ENCODE measurements at places on chromosomes 3 and 15.
A peak's percentile ranks its signal among the peaks of the same experiment; 100 is the strongest.

GRCh38 chr15:66565741-66566144 lies at the start of gene LCTL:
LCTL (minus strand) TSS chr15:66565998; CDS start chr15:66565365, 633 bp downstream.
- DNase-seq: no peak

DNA sequence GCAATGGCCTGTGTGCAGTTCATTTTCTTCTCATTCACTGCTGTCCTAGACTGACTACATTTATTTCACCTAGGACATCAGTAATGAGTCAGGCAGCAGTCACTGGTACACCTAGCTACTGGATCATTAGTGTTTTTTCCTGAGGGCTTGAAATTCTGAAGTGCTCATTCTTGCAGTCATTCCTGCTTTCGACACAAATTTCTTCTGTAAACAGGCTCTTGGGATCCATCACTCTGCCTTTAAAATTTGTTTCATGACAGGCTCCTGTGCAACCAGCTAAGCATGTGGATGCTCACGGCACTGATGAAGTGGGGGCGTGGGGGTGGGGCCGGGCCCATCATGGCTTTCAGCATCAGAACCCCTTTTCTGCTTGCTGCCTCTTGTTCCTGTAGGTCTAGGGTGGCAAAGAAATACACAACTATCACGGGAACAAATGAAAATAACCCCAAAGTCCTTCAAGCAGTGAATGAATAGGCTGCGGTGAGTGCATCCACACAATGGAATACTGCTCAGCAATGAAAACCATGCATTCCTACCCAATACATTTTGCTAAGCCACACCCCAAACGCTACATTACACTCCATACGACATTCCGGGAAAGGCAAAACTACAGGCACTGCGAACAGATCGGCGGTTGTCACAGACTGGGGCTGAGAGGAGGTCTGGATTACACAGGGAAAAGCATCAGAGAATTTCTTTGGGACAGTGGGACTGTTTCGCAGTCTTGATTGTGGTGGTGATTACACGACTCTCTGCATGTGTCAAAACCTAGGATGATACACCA lies 9.3 kb upstream of the MELTF start:
- no peak for DNase-seq

GRCh38 chr15:25368850-25369249 lies 70.0 kb downstream of the UBE3A start:
- no peak for DNase-seq

GRCh38 chr15:75352186-75353080 lies 5.6 kb downstream of the NEIL1 start:
- no peak for DNase-seq

DNA sequence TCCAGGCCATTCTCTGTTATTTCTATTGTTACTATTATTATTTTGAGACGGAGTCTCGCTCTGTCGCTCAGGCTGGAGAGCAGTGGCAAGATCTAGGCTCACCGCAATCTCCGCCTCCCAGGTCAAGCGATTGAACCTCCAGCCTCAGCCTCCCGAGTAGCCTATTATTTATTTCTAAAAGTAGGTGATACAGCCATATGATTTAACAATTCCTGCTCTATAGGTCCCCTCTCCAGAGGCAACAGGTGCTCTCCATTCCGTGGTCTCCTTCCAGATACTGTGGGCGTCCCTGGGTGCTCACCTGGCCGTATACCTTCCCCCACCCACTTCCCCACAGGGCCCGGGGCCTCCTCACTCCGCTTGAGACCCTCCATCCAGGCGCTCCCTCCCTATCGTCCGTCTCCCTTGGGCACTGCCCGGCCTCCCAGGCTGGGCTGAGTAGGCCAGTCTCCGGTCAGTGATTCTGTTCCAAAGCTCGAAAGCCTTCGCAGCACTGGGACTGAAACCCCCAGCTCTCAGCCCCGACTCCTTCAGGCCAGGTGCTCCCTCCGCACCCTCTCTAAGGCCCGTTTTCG lies 708 bp upstream of the PTPN23 start:
- DNase-seq: no peak

GRCh38 chr3:118102737-118103136 lies 931.9 kb downstream of the IGSF11 start:
- no peak for DNase-seq

GRCh38 chr3:25564075-25564474 lies 100.6 kb downstream of the TOP2B start:
- DNase-seq: no peak

- no peak for DNase-seq
Measured at GRCh38 chr15:78715930-78716329, 74.9 kb upstream of the CHRNB4 start.

GRCh38 chr3:134809427-134810051 lies 14.5 kb downstream of the EPHB1 start:
- peak; percentile 86 for DNase-seq

- no peak for DNase-seq
Measured at GRCh38 chr3:151962352-151962751, 88.9 kb downstream of the SUCNR1 start.

DNA sequence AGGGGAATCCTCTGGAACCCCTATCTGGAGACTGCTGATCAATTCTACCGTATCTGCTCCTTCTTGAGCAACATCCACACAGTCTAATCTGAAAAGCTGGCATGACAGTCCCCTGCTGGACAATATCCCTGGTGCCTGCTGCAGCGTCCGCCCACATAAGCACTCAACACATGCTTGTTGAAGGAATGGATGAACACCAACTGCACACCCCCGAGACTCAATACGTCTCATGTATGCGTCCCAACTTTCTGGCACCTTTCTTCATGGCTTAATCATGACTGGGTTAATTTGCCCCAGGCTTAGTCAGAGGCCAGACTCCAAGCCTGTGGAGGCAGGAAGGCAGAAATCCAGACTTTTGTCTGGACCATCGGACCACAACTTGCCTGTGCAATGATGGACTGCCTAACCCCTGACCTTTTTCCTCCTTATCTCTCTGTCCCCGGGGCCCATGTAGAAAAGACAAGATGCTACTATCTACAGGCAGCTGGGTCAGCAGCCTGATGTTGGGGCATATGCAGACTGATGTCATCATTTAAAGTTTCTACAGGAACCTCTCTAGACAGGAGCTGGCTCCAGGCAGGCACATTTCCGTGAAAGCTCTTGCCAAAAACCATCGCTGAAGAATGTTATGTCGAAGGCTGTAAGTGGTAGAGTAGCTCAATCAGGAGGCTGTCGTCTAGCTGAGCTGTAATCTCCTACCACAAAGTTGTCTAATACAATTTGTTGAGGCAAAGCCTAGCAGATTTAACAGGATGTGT lies 114.1 kb upstream of the TPM1 start:
- no peak for DNase-seq

- DNase-seq: no peak
Measured at GRCh38 chr3:88997260-88997659, 110.2 kb upstream of the EPHA3 start.

GRCh38 chr3:12188328-12188648 lies 29.6 kb upstream of the TIMP4 start:
- DNase-seq: no peak

Data from small intestine (tissue), 16 donors.